Panc1 (cell line): ENCODE measurements at places on chromosomes 2 and 18. TPM values are rescaled to one million over a fixed set of nuclear protein-coding genes. Genes with fewer than 3 reads are reported as not detected.

GPR45 gene
- total RNA-seq = not detected

PLEK gene
- 0.13 TPM for total RNA-seq

TSGA10 gene
- 7.5 TPM for total RNA-seq

CRYBA2 gene
- not detected for total RNA-seq

PJVK gene
- total RNA-seq = 3.7 TPM

SGPP2 gene
- 0.05 TPM for total RNA-seq

FAM124B gene
- 0.08 TPM for total RNA-seq

ESPNL gene
- total RNA-seq = 0.85 TPM

SPC25 gene
- total RNA-seq = 21.1 TPM

GKN2 gene
- not detected for total RNA-seq

C1D gene
- 16.8 TPM for total RNA-seq

GBX2 gene
- 10.2 TPM for total RNA-seq

UGT1A4 gene
- total RNA-seq = not detected

FNDC4 gene
- total RNA-seq = 1.3 TPM

C2orf66 gene
- 0.33 TPM for total RNA-seq

STPG4 gene
- 0.36 TPM for total RNA-seq

MPP4 gene
- not detected for total RNA-seq

AOX1 gene
- 3.0 TPM for total RNA-seq

RNF144A gene
- total RNA-seq = 5.4 TPM

IL36B gene
- total RNA-seq = not detected

CD226 gene
- total RNA-seq = 0.95 TPM

CRYGD gene
- total RNA-seq = not detected

ZBTB7C gene
- total RNA-seq = 0.03 TPM

VWC2L gene
- not detected for total RNA-seq

RGPD8 gene
- 20.9 TPM for total RNA-seq

PSTPIP2 gene
- 0.39 TPM for total RNA-seq

INHBB gene
- total RNA-seq = 38.2 TPM

ASIC4 gene
- total RNA-seq = 0.21 TPM

TCF23 gene
- 0.03 TPM for total RNA-seq

ABCB11 gene
- 0.05 TPM for total RNA-seq

CDH2 gene
- total RNA-seq = 42.3 TPM

HOXD9 gene
- 0.15 TPM for total RNA-seq

APOB gene
- 1.2 TPM for total RNA-seq

FBXO36 gene
- total RNA-seq = 3.9 TPM

ZNF804A gene
- total RNA-seq = 2.2 TPM

PRR30 gene
- total RNA-seq = not detected

HOXD1 gene
- total RNA-seq = 0.18 TPM

ATP6V1C2 gene
- total RNA-seq = 0.54 TPM

ACTG2 gene
- total RNA-seq = 0.23 TPM

INHA gene
- total RNA-seq = 1.2 TPM

CNOT11 gene
- 58.3 TPM for total RNA-seq

CNTNAP5 gene
- total RNA-seq = not detected

ACVR1C gene
- total RNA-seq = not detected

FSHR gene
- total RNA-seq = not detected
